ENCODE measurements at places on chromosomes 4 and X.

GRCh38 chrX:123736333-123736921 is 3.6 kb upstream of the THOC2 start:
- no peak for DNase-seq

GRCh38 chr4:116561768-116562167 is 523.6 kb downstream of the TRAM1L1 start:
- DNase-seq: no peak

GRCh38 chr4:48591372-48591771 is 101.3 kb downstream of the ZAR1 start:
- DNase-seq: no peak

GRCh38 chr4:77488882-77489281 is 116.7 kb upstream of the CXCL13 start:
- no peak for DNase-seq

DNA sequence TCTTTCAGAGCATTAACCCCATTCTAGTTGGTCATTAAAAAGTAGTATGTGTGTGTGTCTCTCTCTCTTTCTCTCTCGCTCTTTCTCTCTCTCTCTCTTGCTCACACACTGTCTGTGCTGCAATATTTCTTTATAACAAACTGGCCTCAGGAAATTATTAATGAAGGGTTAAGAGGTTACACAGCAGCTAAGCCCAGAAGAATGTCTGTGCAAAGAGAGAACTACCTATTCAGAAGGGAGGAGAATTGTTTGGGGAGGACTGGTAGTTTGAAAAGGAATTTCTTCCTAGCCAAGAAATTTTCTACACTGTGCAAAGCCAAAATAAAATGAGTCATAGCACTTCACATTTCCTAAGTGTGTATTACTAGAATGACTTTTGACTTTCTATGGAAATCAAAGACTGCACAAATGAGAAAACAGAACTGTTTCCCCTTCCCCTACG is 22.2 kb downstream of the PDGFC start:
- DNase-seq: peak; percentile 63

DNA sequence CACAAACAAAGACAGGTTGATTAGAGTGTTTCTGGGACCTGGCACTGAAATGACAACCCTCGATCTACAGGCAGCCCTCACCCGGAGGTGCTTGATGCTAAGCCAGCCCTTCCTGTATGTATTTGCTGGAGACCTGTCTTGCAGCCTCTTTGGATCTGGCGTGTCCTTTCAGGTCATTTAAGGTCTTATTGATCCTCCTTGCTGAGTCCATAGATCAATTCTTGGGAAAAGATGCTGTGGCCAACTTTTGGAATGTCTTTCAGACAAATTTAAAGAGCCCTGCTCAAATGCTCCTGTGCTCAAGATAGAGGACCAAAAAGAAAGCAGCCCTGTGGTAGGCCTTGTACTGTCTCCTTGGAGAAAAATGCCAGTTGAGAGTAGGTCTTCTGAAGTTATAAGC is 6.8 kb upstream of the SETD7 start:
- DNase-seq: no peak

All from retinal pigment epithelial cell (primary cell).